ENCODE measurements at places on chromosomes 4 and X.
A peak's percentile ranks its signal among the peaks of the same experiment; 100 is the strongest.

DNA sequence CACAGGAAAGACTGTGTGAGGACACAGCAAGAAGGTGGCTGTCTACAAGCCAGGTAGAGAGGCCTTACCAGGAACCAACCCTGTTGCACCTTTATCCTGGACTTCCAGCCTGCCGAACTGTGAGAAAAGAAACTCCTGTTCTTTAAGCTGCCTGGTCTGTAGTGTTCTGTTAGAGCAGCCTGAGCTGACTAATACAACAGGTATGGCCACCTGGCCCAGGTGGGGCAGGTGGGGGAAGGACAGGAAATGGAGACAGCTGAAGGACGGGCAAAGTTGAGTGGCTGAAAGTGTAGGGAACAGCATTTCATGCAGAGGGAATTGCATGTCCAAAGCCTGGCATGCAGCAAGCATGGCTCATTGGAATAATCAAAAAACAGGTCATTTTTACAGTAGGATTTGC is 35.1 kb downstream of the CYTL1 start:
- no peak for DNase-seq

DNA sequence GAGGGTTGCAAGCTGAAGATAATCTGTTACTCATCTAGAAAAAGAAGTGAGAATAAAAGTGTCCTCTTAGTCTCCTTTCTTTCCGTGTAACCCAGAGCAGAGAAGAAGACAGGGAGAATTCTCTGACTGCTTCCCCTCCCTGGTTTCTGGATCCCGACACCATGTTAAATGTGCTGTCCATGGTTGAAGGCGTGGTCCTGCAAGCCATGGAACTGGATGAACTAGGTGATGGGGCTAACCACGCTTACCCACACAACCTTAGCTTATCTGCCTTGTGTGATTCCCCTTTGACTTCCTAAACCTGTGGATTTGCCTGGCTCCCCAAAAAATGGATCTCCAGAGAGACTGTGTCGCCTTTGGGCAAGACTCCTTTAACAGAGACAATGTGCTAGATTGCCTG is 907.6 kb downstream of the FSTL5 start:
- peak; percentile 6 for DNase-seq

- peak; percentile 6 for DNase-seq
These were observed 1.4 kb upstream of the CEP135 start for GRCh38 chr4:55947254-55947882.

DNA sequence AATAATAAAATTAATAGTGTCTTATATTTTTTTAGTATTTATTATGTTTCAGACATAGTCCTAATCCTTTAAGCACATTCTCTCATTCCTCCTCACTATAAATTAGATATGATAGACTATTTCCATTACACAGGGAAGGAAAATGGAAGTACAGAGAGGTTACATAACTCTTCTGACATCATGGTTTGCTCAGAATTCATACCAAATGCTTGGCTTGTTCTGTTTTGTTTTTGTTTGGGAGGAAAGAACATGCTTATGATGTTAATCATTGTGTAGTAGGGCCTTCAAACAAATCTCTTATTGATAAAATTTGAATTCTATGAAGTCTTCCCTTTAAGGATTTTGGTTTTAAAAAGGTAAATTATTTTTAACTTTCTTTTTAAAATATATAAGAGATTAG is 59.5 kb downstream of the RXFP1 start:
- peak; percentile 19 for DNase-seq

DNA sequence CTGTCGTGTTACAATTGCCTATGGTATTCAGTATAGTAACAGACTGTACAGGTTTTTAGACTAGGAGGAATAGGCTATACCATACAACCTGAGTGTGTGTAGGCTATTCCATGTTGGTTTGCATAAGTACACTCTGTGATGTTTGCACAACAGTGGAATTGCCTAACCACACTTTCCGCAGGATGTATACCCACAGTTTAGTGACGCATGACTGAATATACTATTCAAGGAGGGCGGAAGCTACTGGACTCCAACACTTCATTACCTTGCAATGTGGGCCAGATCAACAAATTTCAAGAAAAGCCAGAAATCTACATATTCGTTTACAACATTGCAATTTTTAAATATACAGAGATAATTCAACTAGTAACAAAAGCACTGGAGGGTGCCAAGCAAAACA is 317.2 kb downstream of the PDGFC start:
- DNase-seq, result no peak

GRCh38 chr4:93834249-93835066 is 5.9 kb downstream of the ATOH1 start:
- DNase-seq, result no peak

DNA sequence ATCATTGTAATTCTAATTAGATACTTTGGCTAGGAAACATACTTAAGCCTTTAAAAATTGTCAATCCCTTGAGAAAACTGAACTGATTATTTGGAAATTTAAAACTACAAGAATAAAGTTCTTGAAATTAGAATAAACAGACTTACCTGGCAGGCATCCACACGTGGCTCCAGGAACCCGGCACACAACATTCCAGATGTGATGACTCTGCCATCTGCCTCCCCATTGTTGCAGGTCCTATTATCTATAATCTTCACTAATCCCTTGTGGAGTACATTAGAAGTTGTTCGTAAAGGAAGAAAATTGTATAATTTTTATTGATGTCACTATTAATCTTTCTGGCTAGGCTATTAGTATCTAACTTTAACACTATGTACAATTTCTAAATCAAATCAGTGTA is 16.2 kb upstream of the GNRHR start:
- no peak for DNase-seq

DNA sequence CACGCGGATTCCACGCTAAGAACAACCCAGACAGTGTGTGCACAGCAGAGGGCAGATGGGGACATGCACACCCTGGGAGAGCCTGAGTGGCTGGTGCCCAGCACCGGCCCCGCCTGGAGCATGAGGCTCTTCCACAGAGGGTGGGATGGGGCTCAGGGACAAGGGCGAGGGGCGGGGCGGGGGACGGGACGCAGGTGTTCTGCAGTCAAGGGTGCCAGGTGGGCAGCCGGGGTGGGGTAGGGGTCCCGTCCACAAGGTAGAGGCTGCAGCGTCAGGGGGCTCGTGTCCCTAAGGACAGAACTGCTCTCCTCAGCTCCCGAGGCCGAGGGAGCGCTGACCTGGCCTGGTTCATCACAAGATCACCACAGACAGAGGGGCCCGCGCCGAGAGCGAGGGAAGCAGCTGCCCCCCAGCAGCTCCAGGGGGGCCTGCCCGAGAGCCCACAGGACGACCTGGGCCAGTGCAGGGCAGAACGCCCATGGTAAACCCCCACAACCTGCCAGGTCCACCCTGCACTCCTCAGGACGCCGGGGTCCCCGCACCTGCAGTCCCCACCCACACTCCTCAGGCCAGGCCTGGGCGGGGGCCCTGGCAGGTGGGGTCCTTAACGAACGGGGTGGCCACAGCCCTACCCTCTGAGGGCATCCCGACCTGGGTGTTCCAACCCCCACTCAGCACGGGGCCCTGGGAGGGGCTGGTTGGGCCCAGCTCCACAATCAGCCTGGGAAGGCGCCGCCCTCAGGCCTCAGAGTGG is 26.7 kb downstream of the CTBP1 start:
- DNase-seq, result no peak

- peak; percentile 55 for DNase-seq
These were observed 69.4 kb upstream of the SORBS2 start for GRCh38 chr4:185881430-185881829.

GRCh38 chr4:145951931-145952330 is 13.3 kb upstream of the ZNF827 start:
- no peak for DNase-seq

DNA sequence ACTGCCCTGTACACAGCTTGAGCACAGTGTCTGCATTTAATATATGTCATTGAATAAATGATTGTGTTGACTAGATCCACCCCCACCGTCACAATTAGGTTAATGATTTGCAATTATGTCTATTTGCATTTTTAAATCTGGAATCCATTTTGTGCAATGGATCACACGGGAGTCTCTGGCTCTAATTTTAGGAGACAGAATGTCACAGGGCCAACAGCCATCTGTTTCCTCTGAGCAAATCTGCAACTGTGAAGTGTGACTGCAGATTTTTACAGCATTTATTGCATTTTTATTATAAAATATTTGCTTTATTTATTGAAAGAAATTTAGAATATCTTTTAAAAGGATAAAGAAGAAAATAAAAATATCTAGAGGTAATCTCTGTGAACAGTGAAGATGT is 316.8 kb downstream of the HS3ST1 start:
- DNase-seq, result no peak

DNA sequence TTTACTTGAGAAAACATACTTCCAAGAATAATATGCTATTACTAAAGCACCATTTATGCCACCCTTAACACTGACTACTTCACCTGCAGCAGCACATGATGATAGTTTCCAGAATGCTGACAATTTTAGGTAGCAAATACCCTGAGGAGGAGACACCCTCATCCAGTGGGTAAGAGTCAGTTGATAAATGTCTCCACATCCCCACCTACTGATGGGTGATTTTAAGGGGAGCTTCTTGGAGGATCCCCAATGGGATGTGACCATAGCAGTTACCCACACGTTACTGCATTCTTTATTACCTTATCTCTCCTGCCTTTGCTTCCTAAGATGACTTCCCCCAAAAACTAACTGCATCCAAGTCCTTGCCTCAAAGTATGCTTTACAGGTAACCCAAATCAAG is 131.2 kb upstream of the SMARCAD1 start:
- DNase-seq, result no peak

DNA sequence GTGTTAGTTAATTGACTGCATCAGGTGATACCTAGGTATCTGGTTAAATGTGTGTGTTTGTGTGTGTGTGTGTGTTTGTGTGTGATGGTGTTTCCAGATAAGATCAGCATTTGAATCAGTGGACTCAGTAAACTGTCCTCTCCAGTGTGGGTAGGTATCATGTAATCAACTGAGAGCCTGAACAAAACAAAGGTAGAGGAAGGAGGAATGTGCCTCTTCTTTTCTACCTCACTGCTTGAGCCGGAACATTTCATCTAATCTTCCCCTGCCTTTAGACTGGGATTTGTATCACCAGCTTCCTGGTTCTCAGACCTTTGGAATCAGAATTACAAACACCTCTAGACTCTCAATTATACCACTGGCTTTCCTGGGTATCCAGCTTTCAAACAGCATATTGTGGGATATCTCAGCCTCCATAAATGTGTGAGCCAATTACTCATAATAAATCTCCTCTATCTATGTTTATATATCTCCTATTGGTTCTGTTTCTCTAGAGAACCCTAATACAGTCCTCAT is 120.5 kb downstream of the TBCK start:
- no peak for DNase-seq

- DNase-seq, result no peak
These were observed 37.4 kb downstream of the DAPP1 start for GRCh38 chr4:99853999-99854398.

- DNase-seq, result no peak
These were observed 300.7 kb downstream of the NR3C2 start for GRCh38 chr4:148141501-148141900.

DNA sequence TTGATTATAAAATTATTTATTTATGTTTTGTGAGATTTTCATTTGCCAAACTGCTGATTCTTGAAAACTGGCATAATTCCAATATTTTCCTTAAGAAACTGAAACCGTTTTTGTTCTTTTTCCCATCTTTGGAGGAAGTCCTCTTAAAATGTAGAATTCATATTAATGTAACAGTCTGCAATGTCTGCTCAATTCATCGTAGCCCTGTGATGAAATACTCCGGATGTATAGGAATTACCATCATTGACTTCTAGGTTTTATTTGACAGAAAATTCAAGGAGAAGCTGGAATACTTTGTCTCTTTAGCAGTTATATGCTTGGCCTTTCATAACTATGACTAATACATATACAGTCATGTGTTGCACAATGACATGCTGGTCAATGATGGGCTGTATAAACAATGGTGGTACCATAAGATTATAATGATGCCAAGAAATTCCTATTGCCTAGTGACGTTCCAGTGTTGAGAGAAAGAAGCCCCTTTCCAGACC is 185.0 kb upstream of the GPRIN3 start:
- DNase-seq, result peak; percentile 98

- DNase-seq, result peak; percentile 67
These were observed 234.5 kb upstream of the SLIT2 start for GRCh38 chr4:20017070-20017776.

- DNase-seq, result peak; percentile 3
These were observed 36.0 kb upstream of the SPANXC start for GRCh38 chrX:141278306-141278705.

DNA sequence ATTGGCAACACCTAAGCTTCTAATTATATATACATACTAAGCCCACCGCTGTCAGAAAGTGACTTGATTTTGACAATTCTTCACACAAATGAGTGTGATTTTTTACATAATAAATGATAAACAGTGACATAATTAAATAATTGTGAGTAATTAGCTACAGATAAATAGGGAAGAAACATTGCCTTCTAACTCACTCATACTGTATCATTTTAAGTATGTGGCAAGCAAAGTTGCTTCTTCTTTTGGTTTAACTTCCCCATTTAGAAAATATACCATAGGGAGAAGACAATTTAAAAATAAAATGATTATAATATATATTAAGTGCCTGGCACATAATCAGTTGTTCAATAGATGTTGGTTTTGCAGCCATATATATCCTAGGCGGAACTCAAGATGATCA is 644.2 kb downstream of the FSTL5 start:
- DNase-seq, result no peak

DNA sequence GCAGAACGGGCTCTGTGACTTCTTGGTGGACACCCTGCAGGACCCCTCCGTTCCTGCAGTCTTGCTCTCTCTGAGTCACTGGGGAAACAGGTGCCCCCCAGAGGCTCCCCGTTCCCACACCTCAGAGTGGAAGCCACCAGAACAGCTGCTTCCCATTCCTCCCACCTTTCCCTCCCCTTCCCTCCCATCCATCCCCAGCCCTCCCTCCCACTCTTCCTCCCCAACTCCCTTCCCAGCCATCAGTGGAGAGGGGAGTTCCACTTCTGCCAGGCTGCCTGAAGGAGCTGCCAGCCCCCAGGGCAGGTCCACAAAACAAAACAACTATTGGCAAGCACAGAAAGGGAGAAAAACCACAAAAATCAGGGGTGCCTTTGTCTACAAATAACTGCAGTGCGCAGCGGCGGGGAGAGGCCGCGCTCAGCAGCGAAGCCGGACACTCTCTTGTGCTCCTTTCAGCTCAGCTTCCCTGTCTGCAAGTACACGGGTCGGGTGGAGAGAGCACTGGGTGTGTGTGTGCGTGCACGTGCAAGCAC is 8.1 kb downstream of the SSR4 start:
- DNase-seq, result no peak

DNA sequence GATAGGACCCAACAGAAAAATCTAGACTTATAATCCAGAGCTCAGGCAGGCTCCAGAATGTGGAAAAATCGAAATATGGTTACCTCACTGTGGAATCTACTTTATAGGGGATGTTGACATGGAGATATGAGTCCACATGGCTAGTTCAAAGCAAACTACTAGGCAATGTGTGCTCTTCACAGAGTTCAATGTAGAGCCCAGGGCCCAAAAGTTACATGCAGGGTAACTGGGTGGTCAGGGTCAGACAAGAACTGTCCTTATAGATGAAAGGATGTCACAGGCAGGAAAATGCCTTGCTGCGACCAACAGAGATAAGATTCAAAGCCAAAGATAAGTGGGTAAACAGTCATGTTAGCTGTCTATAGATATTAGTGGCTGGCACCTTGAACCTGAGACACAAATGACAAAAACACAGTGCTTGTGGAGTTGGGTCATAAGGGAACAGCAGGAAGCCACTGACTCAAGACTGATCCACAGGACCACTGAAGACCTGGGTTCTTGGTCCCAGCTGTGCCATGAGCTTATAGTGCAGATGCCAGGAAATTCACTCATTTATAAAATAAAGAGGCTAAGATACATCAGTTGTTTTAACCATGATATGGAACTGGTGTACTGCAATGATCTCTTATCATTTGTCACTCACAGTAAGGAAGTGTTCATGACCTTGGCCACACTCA is 101.7 kb upstream of the MBNL3 start:
- no peak for DNase-seq

GRCh38 chr4:176262243-176262642 is 6.8 kb downstream of the ASB5 start:
- no peak for DNase-seq

All from fibroblast of lung (primary cell).